NCI-H446 (cell line): ENCODE measurements at places on chromosomes 11 and 22.

DNA sequence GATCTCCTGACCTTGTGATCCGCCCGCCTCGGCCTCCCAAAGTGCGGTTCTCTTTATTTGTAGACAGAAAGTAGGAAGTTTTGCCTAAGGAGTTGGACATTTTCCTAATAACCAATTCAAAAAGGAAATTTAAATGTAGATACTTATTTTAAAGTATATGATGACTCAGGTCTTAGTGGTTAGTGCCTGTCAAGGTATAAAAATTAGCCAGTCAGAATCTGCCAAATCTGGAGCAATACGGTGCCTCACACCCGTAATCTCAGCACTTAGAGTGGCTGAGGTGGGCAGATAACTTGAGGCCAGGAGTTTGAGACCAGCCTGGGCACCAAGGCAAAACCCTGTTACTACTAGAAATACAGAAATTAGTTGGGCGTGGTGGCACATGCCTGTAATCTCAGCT lies 86.7 kb upstream of the RASSF10 start:
- DNase-seq: no peak

DNA sequence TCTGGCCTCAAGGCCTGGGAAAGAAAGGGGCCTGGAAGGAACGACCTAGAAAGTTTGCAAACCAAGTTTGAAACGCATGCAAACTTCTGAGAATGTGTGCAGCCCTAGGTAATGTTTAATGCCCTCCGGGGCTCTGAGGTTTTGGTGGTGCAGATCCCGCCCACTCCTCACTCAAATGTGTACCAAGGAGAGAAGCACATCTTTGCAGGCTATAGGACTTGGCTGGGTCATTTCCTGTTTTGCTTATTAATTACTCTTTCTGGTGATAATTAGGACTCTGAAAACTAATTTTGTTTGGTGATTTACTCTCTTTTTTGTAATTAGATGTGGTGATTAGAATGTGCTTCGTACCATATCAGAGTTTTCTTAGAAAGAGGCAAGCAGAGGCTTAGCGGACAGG lies 625.9 kb upstream of the CADM1 start:
- no peak for DNase-seq

DNA sequence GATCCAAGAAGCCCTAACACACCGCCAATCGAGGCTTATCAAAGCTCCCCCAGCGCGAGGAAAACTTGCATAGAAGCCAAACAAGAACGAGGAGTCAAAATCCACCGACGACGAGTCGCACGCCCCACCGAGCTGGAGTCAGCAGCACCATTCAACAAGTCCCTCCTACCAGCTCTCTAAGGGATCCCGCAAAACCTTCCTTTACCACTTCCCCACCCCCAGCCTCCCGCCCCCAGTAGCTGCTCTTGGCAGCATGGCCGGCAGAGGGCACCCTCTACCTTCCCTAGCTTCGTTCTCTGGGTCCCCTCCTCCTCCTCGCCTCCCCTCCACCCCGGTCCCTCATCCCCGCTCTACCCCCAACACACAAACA lies 1.4 kb downstream of the BDNF start:
- DNase-seq: peak; percentile 74

DNA sequence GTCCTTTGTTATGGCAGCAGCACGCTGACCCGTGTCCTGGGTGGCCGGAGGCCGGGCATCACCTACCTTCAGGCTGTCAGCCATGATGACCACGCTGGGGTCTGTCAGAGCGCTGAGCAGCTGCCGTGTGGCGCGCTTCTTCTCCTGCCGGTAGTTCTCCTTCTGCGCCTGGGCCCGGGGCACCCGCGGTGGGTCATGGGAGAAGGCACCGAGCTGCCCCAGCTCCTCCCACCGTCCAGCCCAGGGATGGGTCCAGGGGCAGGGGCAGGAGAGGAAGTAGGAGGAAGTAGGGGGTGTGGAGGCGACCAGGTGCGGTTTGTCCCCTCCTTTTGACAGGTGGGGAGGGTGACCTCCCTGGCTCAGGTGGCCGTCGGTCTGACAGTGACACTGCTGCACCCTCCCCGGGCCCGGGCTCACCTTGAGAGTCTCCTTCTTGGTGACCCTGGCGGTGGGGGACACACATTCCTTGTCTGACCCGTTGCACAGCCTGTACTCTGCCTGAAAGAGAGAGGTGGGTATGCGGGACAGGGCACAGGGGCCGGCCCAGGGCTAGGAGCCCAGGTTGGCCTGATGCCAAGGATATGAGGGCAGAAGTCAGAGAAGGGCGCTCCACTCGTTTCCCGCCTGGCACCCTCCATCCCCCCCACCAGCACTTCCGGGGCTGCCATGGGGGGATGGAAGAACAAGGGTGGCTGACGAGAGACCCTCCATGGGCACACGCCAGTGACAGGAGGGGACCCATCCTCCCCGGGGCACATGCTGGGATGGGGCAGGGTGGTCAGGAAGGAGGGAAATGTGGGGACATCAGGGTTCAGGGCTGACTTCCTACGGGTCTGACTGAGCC lies 43.0 kb downstream of the OSBPL5 start:
- no peak for DNase-seq

GRCh38 chr11:96222102-96222501 lies 120.9 kb downstream of the MAML2 start:
- no peak for DNase-seq

GRCh38 chr11:126494831-126495230 lies 139.3 kb downstream of the ST3GAL4 start:
- DNase-seq: no peak

GRCh38 chr11:122681735-122682134 lies 26.2 kb downstream of the UBASH3B start:
- peak; percentile 78 for DNase-seq

DNA sequence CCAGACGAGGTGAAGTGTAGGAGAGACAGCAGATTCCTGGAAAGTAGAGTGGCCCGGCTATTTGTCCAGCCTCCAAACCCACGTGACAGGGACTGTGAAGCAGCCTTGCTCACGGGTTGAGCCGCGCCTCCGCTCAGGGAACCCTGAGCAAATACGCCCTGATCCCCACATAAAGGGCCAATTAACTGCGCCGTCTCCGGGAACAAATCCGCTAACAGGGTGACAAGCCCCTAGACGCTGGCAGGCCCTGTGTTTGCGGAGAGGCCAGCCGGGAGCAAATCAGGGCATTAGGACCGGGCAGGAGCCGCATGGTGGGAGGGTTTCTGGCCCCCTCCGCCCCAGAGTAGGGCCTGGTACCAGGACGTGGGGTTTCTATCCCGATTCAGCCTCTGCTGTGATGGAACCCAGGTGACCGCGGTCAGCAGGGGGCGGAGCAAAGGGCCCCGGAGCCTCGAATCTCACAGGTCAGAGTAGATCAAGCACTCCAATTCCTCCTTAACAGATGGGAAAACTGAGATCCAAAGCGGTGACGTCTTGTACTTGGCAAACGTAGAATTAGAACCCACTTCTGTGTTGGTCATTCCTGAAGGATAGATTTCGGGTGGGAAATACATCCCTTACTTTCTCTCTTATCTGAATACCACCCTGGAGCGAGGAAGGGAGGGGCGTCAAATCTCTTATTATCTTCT lies 2.0 kb upstream of the ROBO3 start:
- no peak for DNase-seq

GRCh38 chr22:21448627-21449416 lies 18.4 kb upstream of the TMEM191C start:
- DNase-seq: no peak

- peak; percentile 66 for DNase-seq
These were observed at the start of gene MAPK11 for GRCh38 chr22:50269970-50270665. TSS of gene MAPK11 (minus strand) at chr22:50270380. CDS start at chr22:50270292, 88 bp downstream.

DNA sequence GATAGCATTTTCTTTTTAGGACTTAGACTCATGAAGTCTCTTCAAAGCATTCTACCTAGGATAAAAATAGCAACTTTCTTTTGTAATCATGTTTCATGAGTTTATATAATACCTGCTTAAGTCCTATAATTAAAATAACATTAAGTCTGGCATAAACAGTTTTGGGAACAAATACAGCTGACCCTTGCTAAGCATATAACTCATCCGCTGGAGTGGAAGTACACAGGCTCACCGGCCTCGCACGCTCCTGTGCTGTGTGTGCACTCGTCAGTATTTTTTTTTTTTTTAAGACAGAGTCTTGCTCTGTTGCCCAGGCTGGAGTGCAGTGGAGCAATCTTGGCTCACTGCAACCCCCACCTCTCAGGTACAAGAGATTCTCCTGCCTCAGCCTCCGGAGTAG lies 221.8 kb downstream of the ADAMTS15 start:
- no peak for DNase-seq

DNA sequence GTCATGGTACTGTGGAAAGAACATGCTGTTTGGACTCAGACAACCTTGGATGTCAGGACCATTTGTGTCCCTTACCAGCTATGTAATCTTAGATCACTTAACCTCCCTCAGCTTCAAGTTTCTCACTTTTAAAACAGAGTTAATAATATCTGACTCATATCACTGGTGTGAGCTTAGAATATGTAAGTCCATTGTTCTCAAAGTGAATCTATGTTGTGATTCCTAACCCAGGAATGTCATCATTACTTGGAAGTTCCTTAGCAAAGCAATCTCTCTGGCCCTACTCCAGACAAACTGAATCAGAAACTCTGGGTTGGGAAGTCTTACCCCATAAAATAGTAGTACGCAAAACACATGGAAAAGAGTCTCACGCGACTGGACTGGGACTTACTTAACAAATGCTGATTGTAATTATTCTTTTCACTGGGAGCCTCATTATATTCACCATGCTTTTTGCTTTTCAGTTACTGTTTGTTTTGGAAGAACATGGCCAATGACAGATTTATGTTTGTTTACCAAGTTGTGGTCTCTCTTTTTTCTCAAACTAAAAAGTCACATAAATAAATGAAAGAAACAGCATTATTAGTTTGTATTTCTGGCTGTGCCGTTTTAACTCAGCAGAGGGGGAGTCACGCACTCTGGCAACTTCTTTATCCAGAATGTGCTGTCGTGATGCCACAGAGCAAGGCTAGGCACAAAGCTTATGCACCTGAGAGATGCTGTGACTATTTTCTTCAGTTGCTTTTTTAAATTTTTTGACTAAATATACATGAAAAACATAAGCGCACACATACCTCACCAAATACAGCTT lies 217.7 kb upstream of the CTSC start:
- DNase-seq: no peak

DNA sequence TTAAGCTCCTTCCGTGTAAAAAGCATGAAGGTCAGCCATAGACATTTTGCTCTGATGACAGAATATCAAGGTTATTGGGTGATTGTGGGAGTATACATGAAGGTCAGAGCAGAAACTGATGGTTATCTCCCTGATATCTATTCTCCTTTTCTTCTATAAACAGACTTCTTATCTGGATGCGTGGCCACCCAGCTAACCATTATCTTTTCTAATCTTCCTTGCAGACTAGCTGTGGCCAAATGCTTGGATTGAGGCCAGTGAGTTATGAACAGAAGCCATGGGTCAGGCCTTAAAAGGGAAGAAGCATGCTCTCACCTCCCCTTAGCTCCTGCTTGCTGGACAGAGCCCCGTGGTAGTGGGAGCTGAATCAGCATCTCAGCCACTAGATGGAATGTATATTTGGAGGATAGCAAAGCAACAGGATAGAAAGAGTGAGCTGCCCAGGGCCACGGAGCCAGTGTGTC lies 31.3 kb upstream of the LRRC55 start:
- no peak for DNase-seq

DNA sequence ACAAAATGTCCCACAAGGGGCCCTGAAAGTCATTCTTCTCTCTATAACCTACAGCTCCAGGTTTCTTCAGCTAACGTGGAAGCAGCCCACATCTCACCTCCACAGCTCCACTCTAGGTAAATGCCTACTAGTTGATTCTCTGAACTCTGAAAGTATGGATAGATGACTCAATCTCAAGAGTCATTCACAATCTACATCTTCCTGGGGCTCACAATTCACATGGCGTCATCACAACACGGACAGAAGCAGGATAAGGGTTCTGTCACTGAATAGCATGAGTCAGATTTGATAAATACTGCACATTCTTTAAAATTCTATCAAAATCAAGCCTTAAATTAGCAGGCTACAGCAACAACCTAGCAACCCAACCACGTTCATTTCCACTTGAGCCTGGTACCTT lies 96.3 kb downstream of the PLEKHA7 start:
- no peak for DNase-seq
